D721Med (cell line): ENCODE measurements at places on chromosomes 2 and 18.

DNA sequence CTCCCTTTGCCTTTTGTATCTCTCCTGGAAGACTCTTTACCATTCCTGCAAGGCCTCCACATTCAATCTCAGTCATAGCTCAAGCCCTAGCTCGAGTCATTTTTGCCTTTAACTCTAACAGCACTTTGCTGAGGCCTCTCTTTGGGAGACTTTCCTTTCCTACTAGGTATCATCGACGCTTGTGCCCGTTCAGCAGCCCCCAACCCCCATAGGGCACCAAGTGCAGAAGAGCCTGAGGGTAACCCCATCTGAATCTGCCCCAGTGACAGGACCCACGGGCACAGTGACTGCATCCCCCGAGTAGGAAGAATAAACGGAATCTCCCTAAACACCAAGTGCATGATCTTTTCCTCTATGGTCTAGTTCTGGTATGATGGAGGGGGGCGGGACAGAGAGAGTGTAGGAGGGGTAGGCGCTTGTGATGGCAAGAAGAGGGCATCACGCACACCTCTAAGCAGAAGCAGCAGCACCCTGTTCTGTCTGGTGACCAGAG is 66.3 kb downstream of the UXS1 start:
- DNase-seq = no peak

- no peak for DNase-seq
Observed at GRCh38 chr2:22737144-22737543, 647.8 kb upstream of the KLHL29 start.

DNA sequence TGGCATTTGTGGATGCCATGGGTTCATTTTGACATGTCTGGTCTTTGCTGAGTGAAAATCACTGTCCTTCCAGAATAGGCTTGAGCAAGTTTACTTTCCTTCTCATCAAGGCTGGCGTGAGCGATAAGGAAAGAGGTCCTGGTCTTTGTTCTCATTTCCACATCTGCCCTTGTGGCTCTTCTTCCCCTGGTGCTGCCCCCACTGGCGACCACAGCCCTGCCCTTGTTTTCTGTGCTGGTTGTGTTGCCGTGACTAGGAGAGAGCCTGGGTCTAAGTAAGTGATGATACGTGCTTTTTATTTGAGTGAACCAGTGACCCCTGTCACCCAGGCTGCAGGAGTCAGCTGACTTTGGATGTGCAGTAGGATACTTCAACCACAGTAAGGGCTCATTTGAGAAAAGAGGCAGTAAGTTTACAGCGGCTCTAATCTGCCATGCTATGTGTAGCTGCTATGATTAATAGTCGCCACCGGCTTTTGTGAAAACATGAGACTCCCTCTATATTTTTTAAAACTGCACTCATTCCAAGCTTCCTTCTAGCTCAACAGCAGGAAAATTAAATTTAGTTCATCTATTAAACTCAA is 441.7 kb downstream of the RNF144A start:
- no peak for DNase-seq

GRCh38 chr18:78773819-78774218 is 205.8 kb upstream of the SALL3 start:
- DNase-seq = no peak

GRCh38 chr2:237674731-237675276 is 47.4 kb downstream of the LRRFIP1 start:
- no peak for DNase-seq
